AG10803 (cell line): ENCODE measurements at places on chromosomes 16 and 17.

DNA sequence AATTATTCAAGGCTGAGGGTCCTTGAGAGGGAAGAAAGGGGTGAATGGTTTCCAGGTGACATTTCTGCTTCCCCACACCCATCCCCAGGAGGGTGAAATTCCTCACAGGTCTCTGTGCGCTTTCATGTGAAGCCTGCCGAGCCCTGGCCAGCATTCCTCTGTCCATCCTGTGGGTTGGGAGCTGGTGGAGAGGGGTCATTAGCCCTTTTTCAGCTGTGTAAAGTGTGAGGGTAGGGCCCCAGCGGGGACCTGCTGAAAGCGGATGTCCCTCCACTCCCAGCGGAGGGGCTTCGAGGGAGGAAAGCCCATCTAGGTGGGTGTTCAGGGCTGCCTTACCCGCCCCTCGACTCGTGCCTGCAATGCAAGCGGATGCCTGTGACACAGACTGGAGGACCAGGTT, 53.3 kb upstream of the DLX4 start:
- DNase-seq: no peak

GRCh38 chr17:62809656-62810055, 1.5 kb upstream of the MARCHF10 start:
- peak; percentile 65 for DNase-seq

GRCh38 chr17:28744972-28745785, 1.4 kb downstream of the TRAF4 start:
- DNase-seq: peak; percentile 52

DNA sequence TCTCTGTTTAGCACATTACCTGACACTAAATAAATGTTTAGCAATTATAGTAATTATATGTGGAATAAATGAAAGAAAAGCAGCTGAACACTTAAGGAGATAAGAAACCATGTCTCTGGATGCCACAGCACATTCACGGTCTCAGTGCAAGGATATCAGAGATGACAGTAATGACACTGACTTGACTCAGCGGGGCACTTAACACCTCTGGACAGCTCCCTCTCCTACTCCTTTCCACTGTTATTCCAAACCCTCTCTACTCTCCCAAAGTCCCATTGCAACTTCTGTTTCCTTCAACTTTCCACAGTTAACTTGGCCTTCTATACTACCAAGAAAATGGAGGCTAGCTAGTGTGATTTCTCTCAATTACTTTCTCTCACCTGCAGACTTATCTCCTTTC, 93.0 kb upstream of the CORO6 start:
- no peak for DNase-seq

DNA sequence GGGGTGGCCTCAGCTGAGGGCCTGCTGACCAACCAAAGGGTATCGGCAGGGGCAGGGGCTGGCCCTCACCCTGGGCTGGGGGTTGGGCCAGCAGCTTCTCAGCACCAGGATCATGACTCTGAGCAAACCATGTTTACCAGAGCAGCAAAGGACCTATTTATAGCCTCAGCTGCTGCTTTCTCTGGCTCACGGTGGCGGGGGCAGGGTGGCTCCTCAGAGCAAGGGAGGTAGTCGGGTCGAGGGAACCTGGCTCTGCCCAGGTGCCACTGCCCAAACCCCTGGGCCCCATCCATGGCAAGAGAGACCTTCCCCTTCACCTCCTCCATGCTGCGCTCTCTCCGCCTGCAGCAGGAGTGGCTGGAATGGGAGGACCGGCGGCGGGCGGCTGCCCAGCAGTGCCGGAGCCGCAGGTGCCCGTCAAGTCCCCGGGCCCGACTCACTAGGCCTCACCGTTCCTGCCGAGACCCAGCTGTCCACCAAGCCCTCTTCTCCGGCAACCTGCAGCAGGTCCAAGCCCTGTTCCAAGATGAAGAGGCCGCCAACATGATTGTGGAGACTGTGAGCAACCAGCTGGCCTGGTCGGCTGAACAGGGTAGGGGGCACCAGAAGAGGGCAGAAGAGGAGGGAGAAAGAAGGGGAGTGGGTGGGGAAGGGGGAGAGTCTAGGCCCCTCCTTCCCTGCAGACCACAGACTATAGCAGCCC, at the start of gene ASB16:
TSS of gene ASB16 (plus strand) at position 206 of the 703 bp plus-strand sequence. CDS start at position 292, 86 bp downstream.
- DNase-seq: peak; percentile 25

- DNase-seq: no peak
Observed at GRCh38 chr17:50607522-50608175, 27.0 kb upstream of the ABCC3 start.
